Stimulated activated CD8-positive, alpha-beta memory T cell treated with anti-CD3 and anti-CD28 coated beads, Interleukin-15, amount 100 ng/mL, for 4 hours (primary cell): ENCODE measurements at places on chromosomes 2 and 18.

DNA sequence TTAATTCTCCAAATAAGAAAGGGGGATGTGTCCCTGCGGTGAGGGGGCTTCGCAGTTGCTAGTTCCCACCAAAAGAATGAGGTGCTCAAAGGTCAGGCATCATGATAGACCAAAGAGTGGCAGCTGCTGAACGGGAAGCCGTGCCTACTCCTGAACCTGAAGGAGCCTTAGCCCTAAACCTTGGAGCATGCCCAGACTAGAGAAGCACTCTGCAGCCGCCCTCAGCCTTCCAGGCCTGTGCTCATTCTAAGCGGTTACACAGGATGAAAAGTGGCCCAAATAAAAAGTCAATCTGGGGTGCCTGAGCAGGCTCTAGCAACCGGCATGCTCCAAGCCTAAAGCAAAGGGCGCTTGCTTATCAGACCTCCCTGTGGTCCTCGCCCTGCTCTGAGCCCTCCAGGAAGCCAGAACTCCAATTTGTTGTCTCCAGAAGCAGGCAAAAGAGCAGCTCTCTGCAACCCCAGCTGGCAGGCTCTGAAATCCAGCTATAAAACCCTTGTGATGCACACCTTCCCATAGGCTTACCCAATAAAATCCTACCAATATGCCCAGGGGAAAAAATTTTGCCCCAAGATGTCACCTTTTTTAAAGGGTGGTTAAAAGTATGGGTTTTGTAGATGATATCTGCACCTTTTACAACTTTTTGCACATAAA lies 17.5 kb downstream of the UXS1 start:
- no peak for DNase-seq

- DNase-seq: no peak
These were observed 65.6 kb upstream of the FZD7 start for GRCh38 chr2:201968050-201968449.

- DNase-seq: no peak
These were observed 1302.1 kb upstream of the CELF4 start for GRCh38 chr18:38867680-38868079.

GRCh38 chr2:42493468-42494354 lies at the start of gene KCNG3:
Gene KCNG3 (minus strand): TSS chr2:42493982. CDS start chr2:42493501, 481 bp downstream.
- peak; percentile 49 for DNase-seq

- DNase-seq: no peak
These were observed 617.3 kb upstream of the ID2 start for GRCh38 chr2:8064603-8065002.

DNA sequence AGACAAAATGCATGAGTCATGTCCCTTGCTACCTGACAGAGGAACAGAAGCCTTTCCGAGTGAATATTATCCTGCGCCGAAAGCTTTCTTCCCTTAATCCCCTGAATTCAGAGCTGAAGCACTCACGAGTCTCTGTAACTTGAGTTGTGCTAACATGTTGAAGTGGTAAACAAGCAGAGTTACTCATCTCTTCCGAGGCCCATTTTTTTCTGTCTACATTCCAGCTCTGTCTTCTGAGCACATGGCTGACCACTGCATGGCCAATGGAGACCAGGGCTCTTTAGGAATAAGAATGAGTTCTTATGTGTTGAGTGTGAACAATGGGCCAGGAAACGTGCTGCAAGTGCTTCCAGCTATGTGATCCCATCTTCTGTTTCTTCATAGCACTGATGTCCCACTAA lies 73.1 kb upstream of the PID1 start:
- no peak for DNase-seq

GRCh38 chr2:55229221-55229620 lies 2.9 kb downstream of the CLHC1 start:
- no peak for DNase-seq

GRCh38 chr2:237405006-237405559 lies 8.9 kb downstream of the COL6A3 start:
- DNase-seq: no peak

DNA sequence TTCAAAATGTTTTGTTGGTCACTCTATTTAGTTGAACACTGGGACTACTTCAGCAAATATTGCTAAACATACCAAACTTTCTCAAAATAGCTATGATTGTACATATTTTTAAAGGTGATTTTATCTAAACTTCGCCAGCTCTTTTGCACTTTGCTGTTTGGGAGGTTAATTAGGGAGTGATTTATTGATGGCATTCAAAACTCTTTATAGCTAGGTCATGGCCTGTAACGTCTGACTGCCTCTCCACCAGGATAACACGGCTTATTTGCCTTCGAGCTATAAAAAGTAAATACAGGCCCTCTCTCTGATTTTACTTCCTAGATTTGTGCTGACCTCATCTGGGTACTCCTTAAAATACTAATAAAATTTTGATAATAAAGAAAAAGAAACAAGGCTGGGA lies 931.9 kb downstream of the DCDC2C start:
- DNase-seq: no peak

- no peak for DNase-seq
These were observed 1503.7 kb downstream of the LRP1B start for GRCh38 chr2:140627136-140627535.

- no peak for DNase-seq
These were observed 14.2 kb downstream of the SLC66A2 start for GRCh38 chr18:79937103-79937860.

DNA sequence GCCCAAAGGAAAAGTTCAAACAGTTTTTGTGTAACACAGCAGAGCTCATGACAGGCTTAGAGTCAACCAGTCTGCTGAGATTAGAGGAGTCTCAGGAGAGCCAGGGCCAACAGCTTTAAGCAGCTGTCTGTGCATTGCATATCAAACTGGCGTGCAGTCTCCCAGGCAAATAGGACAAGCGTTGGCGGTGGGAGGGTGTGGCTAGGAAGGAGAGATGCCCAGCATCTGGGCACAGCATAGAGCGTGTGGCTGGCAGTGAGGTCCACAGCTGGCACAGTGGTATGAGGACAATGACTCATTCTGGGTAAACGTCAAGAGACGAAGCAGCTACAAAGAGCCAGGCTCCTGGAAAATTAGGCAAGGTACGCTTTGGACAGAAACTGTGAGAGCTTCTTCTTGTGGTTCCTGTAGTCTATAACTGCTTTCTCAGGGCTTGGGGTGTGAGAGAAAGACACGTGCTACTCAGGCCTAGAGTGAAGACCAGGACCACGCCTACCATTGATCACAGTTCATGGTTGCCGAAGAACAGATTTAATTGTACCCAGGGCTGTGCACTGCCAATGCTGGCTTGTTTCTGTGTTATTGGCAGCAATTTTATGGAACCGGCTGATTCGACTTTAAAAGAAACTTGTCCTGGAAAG lies 14.8 kb downstream of the ZAP70 start:
- DNase-seq: no peak

DNA sequence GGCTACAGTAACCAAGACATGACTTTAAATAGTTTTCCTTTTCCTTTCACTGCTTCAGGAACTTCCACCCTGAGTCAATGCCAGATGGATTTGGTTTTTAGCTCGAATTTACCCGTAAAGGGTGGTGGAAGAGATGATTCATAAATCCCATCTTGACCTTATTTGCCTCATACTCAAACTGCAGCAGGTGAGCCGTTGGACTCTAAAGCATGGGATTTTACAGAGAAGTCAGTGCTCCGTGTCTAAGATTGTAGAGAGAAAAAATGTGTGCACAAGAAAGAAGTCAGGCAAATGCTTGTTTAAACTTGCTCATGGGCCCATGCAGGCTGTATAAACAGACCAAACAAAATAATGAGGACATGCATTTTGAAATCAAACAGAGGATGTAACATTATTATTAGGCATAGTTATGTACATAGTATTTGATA lies 369.7 kb upstream of the TRIB2 start:
- DNase-seq: no peak

DNA sequence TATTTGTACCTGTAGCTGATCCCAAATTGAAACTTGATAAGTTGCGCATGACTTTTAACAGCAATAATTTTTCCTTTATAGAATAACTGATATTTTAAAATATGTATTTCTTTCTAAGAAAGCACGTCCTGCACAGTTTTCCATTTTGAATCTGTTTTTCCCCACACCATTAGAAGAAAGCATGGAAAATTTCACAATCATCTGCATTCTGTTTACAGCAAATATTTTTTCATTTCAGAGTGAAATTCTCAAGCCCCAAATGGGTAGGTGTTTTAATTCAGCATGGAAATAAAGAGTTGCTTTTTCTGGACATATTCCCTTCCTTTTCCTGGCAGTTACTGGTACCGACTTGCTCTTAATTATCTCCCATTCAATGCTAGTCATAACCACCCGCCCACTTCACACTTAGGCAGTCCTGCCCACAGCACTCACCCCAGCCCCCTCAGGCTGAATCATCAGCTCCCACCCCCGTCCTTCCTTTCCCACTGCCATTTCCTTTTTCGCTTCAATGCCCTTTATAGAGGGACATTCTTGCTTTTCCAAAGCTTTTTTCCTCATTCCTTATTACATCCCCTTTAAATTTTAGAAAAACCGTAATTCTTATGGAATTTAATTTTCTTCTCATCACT lies 89.2 kb upstream of the GLS start:
- DNase-seq: peak; percentile 49

GRCh38 chr2:232993231-232993821 lies 19.7 kb downstream of the NGEF start:
- no peak for DNase-seq

DNA sequence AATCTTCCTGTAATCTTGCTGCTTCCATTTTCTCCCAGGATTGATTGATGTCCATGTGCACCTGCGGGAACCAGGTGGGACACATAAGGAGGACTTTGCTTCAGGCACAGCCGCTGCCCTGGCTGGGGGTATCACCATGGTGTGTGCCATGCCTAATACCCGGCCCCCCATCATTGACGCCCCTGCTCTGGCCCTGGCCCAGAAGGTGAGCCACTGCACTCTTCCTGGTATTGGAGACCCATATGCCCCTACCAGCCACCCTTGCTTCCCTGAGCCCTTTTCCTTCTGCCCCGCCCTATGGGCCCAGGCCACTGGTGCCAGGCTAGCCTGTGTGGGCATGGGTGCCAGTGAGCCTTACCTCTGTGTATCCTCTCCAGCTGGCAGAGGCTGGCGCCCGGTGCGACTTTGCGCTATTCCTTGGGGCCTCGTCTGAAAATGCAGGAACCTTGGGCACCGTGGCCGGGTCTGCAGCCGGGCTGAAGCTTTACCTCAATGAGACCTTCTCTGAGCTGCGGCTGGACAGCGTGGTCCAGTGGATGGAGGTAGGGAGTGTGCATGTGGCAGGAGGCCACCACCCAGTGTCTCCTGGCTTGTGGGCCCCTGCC lies 20.3 kb downstream of the CAD start:
- no peak for DNase-seq

DNA sequence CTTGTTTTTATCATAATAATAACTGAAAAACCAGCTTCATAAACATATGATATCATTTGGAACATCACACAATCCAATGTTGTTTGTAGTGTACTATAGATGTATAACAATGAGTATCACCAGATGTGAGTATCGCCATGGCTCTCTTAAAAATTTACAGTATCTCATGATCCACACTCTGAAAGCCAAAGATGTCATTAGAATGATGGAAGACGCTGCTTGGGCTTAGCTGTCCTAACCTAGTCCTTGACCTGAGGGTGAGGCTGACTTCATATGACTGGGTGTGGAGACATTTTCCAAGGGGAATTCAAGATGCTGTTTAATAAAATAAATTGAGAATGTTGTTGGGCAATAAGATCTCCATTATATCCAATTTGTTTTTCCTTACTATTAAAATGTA lies 242.6 kb downstream of the RIT2 start:
- no peak for DNase-seq

- DNase-seq: no peak
These were observed 11.3 kb downstream of the CYTIP start for GRCh38 chr2:157432475-157433106.

DNA sequence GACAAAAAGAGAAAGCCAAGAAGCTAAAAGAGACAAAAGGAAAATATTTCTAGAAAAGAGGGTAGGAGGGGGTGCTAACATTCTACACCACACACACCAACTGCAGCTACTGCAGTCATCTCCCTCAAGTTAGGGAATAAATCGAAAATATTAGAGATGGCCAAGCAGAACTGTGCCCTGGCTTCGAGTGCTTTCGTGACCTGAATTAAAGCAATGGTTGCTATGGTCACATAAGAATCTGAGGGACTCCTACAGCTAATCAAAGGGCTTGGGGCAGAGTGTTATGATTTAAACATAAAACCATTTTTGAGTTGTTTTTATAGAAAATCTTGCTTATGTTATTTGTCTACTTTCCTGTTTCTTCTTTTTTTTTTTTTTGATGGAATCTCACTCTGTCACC lies 159.6 kb upstream of the HNRNPA3 start:
- DNase-seq: no peak

- no peak for DNase-seq
These were observed 324.4 kb downstream of the GBX2 start for GRCh38 chr2:235843591-235844395.

- DNase-seq: no peak
These were observed 40.8 kb downstream of the SCRN3 start for GRCh38 chr2:174436351-174436750.

DNA sequence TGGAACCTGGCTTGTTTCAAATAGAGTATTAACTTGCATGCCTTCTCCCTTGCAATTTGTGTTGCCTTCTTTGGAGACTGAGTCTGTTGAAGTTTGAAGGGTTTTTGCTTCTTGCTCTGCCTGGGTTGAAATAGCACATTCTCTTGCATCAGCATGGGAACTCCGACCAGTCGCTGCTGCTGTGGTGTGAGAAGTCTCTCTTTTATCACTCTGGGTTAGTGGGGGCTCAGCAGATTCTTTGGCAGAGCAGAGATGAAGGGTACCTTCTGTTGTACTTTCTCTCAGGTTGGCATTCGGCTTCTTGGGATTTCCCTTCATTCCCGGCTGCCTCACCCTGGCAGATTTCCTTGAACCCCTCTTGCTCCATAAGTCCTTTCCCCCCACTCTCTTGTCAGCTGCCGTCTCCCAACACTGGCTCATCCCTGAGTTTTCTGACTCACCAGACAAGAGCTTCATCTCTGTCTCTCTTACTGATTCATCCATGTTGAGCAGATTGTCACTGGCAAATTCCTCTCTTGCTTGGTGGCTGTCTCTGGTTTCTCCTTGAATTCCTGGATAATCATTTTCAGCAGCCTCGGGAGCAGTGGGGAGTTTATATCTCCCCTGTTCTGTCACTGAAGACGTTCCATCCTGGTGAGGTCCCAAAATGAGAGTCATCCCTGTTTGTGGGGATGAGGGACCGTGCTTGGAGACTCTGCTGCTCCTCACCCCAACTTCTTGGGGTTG lies 49.9 kb downstream of the ALPK2 start:
- no peak for DNase-seq

GRCh38 chr2:120875431-120875830 lies 139.8 kb downstream of the GLI2 start:
- no peak for DNase-seq
